ENCODE measurements at places on chromosomes 4 and X.

DNA sequence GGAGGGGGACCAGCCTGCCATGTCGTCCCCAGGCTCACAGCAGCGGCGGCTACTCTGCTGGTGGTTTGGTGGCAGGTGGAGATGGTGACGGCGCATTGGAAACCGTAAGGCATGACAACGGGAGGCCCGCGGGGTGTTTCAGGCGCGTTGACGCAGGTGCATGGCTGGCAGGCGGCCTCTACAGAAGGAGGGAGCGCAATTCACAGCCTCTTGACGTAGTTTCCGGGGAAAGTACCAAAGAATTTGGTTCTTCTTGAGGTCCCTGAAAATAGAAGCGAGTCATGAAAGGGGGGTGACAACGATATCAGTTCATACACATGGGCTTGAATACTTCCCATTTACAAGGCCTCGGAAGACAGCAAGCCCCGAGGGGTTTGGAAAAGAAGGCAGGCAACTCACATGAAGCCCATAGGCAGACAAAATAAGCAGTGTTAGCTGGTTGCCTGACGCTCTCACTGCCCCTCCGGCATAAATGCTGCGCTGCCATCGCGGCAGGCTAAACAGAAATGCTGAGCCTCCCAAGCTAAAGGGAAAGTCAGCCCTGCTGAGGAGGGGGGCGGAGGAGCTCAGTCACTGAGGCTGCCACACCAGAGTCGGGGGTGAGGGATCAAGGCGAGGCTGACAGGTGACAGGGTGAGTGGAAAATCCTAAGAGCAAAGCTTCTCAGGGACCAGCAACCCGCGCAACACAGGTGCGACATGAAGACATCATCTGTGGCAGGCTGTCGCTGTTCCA, 52.3 kb upstream of the PDLIM3 start:
- peak; percentile 2 for DNase-seq

DNA sequence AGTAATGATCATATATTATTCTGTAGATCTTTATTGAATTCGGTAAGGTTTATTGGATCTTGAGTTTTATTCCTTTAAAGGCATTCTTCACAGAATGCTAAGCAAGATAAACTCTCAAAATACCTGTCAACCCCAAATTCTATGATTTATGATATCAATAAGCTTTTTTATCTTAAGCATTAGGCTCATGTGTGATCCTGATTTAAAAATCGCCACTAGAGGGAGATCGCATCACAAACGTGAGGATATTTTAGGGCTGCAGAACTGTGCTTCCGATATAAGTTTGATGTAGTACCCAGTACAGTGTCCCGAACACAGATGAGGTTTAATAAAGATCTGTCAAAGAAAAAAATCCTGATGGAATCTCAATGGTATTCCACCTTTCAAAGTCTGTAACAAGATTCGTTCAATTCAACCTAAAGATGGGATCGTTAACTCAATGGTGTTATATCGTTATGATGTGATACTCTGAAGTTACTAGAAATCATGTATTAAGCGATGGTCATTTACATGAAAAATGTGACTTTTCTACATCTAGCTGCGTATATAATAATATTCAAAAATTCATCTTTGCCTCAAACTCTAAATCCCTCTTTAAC, 169.0 kb downstream of the CORIN start:
- no peak for DNase-seq

DNA sequence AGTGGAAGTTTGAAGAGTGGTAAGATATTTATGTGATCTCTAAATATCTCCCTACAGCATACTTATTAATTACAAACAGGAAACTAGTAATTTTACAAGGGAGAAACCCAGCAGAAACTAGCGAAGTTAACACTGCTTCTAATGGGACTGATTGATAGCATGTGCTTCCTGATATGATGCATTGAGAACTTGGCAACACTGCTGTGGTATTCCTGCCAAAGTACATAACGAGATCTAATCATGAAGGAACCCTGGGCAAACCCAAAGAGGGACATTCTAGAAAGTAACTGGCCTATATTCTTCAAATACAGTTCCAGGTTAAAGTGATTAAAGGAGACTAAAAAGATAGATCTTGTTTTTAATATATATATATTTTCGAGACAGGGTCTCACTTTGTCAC, 4.6 kb upstream of the GPR34 start:
- DNase-seq: no peak

DNA sequence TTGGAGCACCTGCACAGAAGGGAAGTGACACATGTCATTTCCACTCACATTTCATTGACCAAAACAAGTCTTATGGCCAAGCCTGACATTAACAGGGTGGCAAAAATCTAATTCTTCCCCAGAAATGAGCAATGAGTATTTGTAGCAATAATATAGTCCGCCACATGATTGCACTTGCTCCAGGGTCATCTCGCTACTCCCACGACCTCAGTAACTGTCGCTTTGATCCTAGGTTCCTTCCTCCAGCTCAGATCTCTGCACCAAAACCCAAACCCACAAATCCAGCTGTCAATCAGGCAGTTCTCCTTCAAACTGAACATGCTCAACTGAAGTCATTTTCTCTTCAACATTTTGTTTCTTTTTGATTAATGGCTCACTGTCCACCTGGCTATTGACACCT, 25.2 kb upstream of the PTTG2 start:
- DNase-seq: no peak

- no peak for DNase-seq
Measured at GRCh38 chr4:42482516-42483327, 85.4 kb downstream of the SHISA3 start.

GRCh38 chr4:53640576-53641453, 49.5 kb upstream of the LNX1 start:
- DNase-seq: no peak

GRCh38 chr4:7260569-7260968, 68.2 kb downstream of the SORCS2 start:
- no peak for DNase-seq

- no peak for DNase-seq
Measured at GRCh38 chrX:40459571-40460158, 121.1 kb upstream of the ATP6AP2 start.

- DNase-seq: no peak
Measured at GRCh38 chr4:78864405-78865024, 74.7 kb downstream of the PAQR3 start.

DNA sequence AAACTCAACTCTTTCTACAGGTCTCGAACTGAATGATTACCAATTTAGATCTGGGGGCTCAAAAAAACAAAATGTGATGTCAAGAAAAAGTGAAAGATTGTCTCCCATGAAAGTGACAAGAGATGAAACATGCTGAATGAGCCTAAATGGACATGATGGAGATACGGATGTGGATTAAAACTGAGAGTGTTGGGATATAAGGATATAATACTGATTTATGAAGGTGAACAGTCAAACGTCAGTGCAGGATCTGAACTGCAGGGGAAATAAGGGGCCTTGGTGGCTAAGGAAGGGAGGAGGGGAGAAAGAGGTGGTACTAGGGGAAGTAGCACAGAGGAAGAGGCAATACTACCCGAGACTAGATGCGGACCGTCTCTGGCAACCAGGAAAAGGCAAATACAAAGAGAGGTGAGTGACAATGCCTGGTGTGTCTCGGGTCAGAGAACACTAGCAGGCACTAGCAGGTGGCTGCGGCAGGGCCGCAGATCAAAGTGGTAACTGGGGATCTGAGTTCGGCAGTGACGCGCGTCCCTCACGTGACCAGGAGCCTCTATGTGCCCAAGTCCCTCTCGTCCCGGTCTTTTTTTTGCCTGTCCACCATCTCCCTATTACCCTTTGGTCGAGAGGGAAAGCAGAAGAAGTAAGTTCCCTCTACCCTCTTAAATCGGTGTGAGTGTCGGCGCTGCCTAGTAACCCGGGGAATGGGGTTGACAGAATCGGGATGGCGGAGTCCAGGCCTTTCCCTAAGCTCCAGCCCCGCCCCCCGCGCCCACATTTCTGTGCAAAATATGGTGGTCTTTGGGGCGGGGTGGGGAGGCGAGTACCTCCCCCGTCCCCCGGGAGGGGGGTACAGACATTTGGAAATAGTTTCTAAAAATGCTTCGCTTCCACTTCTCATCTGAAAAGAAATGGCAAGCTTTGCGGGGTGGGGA, at the start of gene TCEAL1:
Gene TCEAL1, plus strand, starts transcription at position 590 of the 932 bp plus-strand sequence. CDS start 942 bp downstream, outside the sequence.
- DNase-seq: no peak

GRCh38 chr4:107719207-107719921, 670 bp downstream of the PAPSS1 start:
- DNase-seq: no peak

DNA sequence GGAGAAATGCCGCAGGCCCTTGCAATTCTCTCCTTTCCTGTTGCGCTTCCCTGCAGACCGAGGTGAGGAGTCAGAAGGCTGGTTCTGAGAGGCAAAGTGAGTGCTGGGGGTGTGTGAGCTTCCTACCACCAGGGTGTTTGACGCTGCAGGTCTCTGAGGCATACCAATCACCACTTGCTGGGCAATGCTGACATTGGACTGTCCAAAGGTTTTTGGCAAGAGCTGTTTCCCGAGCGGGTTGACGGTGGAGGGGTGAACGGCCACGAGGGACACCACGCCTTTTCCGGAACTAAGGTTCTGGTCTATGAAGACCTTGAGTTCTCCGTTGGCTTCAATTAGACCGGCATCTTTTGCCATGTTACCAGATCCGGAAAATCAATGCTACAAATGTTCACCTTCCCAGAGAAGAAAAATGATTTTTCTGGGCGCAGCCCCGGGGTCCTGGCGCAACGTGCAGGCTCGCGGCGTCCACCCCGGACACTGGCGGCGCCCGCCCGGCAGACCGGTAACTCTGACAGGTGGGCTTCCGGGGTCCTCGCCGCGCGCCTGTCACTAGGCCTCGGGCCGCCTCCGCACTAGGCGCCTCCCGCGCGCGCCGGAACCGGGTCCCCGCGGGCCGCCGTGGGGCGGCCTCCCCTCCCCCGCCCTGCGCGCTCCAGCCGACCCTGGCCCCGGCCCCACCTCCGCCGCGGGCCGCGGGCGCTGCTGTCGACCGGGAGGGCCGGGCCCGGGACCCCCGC, 44.9 kb upstream of the FAM47C start:
- DNase-seq: no peak

DNA sequence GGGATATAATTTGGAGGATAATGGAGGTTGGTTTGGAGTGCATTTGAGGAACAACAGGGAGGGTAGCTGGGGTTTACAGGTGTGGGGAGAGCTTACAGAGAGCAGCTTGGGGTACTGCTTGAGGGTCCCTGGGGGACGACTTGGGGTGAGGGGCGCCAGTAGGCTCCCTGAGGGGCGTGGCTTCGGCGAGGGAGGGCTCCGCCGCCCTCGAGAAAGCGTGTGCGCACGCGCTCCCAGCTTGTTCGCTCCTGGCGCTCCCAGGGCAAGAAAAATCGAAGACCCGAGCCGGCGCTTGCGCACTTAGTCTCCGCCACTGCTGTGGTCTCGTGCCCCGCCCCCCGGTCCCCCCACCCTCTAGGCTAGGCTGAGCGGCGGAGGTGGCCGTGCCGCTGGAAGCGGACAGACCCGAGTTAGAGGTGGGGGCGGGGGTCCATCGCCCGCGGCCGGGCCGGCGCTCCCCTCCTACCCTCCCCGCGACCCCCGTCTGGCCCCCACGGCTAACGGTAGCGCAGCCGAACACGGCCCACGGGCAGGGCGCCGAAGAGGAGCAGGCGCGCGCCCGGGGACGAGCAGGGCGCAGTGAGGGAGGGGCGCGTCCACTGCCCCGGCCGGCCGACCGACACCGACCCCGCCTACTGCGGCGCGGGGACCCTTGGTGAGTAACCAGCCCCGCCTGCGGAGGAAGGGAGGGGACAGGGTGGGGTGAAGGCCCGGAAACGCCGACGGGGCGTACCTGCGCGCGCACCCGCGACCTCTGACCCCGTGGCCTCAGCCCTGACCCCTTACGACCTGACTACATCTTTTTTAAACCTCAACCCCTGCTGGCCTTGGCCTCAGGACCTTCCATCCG, 5.4 kb upstream of the CCDC120 start:
- DNase-seq: peak; percentile 38

- DNase-seq: no peak
Measured at GRCh38 chrX:40171513-40172400, 74.0 kb upstream of the BCOR start.

DNA sequence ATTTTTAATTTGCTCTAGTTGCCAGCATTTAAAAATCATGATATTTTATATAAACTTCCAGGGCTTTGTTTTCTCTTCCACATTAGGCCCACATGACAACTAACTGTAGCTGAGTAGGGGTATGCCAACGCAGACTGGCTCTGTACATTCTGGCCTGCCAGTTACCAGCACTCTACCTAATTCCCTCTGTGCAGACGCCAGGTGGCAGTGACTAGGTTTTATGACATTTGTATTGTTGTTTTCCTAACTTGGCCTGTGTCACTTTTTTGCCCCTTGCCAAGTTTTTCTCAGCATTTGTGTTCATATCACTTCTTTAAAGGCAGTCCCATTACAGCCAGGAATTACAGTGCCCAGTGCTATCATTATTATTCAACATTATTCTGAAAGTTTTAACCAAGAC, 347.5 kb downstream of the NKX6-1 start:
- no peak for DNase-seq

DNA sequence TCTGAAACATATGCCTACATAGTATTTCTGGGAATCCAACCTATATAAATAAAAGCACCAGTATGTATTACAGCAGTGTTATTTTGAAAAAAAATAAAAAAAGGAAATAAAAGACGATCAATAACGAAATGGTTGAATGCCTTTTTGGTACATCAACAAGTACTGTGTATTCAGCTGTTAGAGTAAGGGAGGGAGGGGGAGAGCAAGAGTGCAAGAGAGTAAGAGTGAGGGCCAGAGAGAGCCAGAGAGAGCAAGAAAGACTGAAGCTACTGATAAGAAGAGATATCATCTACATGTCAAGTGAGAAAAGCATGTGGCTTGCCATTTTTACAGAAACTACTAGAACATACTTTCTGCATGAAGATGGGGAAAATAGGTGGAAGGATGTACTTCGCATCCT, 1.8 kb downstream of the SPIN4 start:
- DNase-seq: no peak

DNA sequence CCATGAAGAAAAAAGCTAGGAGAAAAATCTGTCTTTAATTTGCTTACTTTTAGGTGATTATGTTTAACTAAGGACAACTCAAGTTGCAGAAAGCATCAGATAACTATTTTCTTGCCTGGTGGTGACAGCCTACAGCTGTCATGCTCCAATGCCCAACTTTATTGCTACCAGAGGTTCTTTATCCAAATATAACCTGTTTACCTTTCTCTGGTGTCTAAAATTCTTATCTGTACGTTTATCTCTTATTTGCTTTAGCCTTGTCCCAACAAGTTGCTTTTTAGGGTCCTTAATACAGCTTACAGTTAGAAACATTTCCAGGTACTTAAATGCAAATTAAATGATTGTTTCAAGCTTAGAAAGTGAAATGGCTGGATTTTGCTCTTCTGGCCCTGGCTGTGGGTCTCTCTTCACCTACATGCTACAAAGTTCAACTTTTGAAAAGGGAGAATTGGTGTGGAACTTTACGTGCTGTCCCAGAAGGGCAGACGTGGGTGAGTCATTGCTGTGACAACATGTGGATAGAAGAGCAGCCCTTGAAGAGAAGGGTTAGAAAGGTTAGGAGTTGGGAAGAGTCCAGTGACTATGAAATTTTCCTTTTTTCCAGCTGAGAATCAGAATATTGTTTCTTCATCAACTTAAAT, 60.7 kb downstream of the HPGD start:
- DNase-seq: no peak

DNA sequence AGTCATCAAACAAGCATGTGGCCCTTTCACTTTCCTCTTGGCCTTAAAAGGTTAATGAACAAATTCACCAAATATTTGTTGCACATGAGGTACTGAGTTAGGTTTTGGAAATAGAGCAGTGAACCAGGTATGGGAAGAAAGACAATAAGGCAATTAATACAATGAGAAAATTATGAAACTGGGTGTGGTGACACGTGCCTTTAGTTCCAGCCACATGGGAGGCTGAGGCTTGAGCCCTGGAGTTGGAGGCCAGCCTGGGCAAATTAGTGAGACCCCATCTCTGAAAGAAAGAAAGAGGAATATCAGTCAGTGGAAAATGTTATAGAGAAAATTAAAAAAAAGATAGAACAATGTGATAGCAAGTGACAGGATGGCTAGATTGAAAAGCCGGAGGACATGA, 8.1 kb downstream of the PHEX start:
- DNase-seq: no peak
